ENCODE measurements at places on chromosomes 4 and X. TPM values are rescaled to one million over a fixed set of nuclear protein-coding genes. Genes with fewer than 3 reads are reported as not detected.
A peak's percentile ranks its signal among the peaks of the same experiment; 100 is the strongest.

The GRIA2 gene
- total RNA-seq: 492 TPM

The CXCL1 gene
- 1.2 TPM for total RNA-seq

The NDST4 gene
- 16.9 TPM for total RNA-seq

The TADA2B gene
- 15.8 TPM for total RNA-seq

The CSAG3 gene
- total RNA-seq: not detected

The SPON2 gene
- total RNA-seq: 21.9 TPM

The CYSLTR1 gene
- 2.6 TPM for total RNA-seq

The ADAM29 gene
- 0.91 TPM for total RNA-seq

The GPR34 gene
- 8.4 TPM for total RNA-seq

The RTL3 gene
- not detected for total RNA-seq

The ATOH1 gene
- total RNA-seq: 6.3 TPM

- DNase-seq: no peak
Measured at GRCh38 chrX:275476-275966, 5.7 kb upstream of the PLCXD1 start.

DNA sequence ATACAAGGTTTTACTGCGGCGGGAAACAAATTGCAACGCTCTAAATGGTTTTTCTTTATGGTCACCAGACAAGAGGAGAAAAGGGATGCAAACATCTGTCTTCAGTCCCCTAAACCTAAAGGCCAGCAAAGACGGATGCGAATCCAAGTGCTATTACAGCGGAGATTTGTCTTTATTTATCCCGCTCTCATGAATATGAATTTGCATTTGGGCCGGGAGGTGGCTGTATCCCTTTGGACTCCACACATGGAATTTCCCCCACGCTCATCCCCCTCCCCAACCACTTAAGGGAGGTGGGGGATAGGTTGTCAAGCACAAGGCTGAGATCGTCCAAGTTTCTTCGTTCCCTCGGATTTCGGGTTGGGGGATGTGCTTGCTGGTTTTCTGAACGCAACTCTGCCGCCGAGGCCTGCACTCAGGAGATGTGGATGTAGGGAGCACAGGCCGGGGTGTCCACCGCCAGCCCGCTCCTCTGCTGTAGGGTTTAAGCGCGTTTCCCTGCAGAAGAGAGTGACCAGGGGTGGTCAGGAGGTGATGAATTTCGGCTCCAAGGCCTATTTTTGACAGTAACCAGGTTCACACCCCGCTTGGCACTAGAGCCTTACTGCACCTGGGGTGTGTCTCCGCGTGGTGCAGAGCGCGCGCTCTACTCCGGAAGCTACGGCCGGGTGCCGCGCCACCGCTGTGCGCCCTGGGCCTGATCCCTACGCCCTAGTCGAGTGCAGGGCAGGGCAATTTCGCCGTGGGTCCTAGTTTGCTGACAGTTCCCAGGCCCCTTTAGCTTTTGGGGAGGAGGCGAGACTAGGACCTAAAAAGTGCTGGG lies 2.3 kb upstream of the PHOX2B start:
- DNase-seq: no peak

DNA sequence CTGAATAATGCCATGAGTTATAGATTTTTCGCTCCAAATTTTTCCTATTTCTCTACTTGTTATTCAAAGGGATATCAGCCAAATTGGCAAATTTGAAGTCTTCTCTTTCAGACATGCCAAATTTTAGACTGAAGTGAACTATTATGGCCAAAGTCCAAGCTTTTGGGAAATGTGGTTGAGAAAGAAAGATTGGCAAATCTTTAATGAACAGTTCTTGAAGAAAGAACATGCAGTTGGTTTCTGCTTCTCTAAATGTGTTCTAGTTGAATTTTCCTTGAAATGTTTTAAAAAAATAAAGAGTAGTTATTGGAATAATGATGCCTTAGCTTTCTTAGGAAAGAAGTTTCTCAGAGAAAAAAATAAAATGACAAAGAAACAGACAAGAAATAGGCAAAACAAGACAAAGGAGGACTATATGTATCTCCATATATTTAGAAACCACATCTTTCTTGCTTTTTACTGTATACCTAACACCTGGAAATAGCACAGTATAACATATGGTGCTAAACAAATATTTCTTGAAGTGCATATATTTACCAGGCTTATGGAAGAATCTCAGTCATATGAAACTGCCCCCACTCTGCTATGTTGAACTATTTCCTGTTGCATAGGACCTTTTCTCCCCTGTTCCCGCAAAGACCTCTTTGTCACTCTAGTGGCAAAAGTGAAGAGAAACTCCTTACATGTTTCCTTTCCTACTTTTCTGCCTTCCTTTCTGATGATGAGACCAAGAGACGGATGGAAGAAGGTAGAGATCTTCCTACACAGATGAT lies 250.0 kb downstream of the ARHGAP24 start:
- DNase-seq: no peak

- no peak for DNase-seq
Measured at GRCh38 chrX:98114021-98114420, 1230.3 kb downstream of the RPA4 start.

GRCh38 chr4:10063544-10064300 lies 42.4 kb upstream of the SLC2A9 start:
- peak; percentile 72 for DNase-seq

- DNase-seq: no peak
Measured at GRCh38 chr4:47784222-47784621, 53.6 kb downstream of the CORIN start.

GRCh38 chrX:20263474-20263873 lies 3.2 kb downstream of the RPS6KA3 start:
- DNase-seq: no peak

DNA sequence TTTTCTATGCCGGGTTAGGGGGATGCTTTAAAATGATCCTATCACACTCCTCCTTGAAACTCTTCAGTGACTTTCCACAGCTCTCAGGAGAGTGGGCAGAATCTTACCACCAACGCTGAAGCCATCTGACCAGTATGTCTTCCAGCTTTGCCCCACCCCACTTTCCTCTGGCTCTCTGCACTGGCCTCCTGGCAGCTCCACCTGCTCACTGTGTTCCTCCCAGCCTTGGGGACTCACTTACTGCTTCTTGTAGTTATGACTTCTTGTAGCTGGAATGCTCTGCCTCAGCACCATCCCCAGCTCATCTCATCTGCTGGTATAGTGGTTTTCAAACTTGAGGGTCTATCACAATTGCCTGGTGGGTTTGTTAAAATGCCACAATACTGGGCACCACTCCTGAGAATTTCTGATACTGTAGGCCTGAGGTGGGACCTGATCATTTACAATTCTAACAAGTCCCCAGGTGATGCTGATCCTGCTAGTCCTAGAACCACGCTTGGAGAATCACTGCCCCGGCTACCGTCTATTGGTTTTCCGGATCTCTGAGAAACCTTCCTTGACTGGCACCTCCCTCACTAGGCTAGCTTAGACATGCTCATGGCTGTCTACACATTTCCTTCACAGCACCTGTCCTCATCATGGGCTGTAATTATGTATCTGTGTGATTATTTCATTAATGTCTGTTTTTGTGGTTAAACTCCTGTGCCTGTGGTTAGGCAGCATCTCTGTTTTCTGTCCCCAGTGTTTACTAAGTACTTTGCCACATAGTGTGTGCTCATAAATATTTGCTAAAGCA lies 152.2 kb downstream of the MGST2 start:
- DNase-seq: peak; percentile 33

- DNase-seq: no peak
Measured at GRCh38 chrX:130704053-130705038, 198.7 kb downstream of the ENOX2 start.

DNA sequence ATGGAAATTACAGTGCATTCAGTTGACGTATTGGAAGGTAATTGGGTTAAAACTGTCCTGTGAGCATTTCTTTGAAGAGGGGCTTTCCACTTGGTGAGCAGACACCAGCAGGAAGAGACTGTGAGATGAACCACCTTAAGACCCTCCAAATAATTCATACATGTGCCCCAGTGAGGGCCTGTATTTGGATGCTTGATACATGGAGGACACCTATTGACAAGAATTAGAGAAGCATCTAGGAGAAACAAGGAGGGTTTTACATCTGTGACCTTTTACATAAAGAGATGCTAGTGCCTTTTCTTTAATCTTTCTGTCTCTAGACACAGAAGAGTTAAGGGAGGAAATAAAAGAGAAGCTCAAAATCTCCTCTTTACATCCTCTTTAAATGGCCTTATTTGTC lies 1115.3 kb upstream of the IGFBP7 start:
- no peak for DNase-seq

DNA sequence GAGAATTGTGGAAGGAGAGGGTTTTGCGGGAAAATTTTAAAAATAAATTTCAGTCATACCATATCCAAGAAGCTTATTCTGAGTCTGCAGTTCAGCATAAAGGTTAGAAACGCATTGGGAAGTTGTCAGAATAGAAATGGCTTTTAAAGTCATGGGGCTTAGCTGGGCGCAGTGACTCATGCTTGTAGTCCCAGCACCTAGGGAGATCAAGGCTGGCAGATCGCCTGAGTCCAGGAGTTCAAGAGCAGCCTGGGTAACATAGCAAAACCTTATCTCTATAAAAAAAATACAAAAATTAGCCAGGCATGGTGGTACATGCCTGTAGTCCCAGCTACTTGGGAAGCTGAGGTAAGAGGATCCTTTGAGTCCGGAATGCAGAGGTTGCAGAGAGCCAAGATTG lies 3.9 kb upstream of the PLA2G12A start:
- DNase-seq: no peak

GRCh38 chr4:124079174-124079780 lies 633.3 kb downstream of the ANKRD50 start:
- no peak for DNase-seq

DNA sequence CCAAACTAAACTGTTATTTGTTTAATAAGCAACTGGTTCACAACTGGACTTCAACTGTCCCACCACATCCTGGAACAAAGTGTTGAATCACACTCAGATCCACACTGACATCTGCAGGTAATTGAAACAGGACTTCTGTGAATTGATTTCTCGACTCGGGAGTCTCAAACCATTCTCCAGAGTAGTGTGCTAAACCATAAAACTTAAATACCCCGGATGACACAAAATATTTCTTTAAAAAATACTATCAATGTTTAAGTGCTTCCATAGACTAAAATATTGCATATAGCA lies 95.4 kb upstream of the PLAC1 start:
- DNase-seq: no peak

DNA sequence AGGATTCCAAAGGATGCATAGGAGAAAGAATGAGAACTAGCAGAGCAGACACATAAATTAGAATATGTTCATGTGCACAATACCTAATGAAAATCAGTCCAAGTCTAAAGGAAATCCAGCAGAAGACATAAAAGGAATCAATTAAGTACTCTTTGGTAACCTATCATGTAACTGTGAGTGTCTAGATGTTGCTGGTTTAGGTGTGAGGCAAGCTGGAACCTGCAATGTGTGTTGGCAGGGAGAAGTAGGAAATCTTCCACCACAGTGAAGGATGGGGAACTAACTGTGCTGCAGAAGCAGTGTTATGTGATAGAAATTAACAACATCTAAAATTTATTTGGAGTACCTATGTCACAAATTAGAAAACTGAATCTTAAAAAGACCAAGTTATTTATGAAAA lies 330.8 kb upstream of the DKK2 start:
- no peak for DNase-seq

DNA sequence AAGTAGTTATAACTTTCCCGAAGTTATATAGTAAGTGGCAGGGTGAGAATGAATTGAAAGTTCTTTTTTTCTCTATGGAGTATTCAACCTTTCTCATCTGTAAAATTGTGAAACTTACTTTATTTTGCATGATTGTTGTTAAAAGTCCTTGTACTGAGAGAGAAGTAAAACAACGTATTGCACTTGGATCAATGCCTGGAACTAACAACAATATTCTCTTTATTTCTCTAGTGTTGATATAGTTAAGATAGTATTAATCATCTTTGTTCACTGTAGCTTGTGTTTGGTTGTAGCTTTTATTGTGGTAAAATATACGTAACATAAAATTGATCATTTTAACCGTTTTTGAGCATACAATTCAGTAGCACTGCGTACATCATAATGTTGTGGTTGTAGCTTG lies 48.7 kb downstream of the STIM2 start:
- DNase-seq: no peak

- DNase-seq: no peak
Measured at GRCh38 chrX:4253092-4253491, 539.6 kb upstream of the PRKX start.

DNA sequence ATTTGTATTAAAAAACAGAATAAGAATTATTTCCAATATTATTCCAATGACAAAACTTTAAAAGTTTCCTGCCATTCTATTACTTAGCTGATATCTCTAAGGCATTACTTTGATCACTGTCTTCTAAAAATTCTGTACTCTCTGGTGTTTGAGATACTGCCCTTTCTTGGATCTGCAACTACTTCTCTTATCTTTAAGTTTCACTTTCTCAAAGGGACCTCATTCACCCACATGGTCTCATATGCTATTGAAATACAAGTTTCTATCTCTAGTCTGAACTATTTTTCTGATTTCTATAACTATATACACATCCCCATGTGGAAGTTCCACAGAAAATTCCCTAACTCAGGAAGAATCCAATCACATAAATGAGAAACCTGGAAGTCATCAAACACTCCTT lies 22.2 kb downstream of the TMPRSS11E start:
- DNase-seq: no peak

DNA sequence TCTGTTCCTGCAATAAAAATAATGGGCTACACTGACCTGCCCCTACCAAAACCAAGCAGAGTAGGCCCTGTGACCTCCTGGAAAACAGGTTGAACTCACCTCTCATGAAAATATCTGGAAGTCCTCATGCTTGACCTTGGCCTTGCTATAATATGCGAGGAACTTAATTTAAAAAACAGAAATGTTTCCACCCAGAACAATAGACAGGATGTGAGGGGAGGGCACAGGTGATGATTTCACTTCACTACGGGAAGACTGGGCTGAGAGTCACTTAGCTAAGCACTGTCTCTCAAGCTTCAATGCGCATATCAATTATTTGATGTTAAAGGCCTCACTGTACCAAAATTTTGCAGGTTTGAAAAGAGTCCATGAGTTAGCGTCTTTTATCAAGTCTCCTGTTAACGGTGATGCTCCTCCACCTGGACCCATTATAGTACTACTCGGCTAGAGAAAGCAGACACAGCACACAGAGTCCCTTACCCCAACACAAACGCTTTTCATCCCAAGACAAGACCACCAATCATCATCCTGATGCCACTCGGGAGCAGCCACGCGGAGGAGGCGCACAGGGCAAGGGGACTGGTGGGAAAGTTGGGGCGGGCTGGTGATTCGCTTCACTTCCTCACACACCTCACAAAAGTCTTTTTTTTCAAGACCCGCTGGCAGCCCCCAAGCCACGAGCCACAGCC lies 25.9 kb downstream of the ZNF721 start:
- no peak for DNase-seq

DNA sequence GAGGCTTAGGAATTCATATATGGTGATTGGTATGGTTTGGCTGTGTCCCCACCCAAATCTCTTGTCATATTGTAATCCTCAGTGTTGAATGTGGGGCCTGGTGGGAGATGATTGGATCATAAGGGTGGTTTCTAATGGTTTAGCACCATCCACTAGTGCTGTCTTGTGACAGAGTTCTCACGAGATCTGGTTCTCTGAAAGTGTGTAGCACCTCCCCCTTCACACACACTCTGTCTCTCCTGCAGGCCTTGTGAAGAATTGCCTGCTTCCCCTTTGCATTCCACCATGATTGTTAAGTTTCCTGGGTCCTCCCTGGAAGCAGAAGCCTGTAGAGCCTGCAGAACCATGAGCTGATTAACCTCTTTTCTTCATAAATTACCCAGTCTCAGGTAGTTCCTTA lies 135.8 kb upstream of the FAT1 start:
- no peak for DNase-seq

Data from cerebellum (tissue), 4 donors.